ENCODE measurements at places on chromosomes 3 and 15.
A peak's percentile ranks its signal among the peaks of the same experiment; 100 is the strongest.

DNA sequence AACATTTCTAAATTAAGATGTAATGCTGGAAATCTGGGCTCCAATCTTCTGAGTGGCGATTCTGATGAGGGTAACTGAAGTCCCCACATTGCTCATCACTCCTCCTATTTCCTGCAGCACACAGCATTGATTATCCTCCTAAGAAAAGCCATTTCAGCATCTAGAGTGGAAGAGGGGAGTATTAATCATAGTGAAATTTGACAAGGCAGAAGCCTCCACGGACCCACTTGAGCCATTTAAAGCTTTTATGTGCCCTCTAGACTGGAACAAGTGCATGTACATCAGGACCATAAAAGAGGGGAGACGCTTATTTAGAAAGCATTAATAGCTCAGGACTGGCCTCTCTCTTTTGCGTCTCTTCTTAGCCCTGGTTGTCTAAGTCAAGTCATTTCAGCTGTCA lies 25.8 kb downstream of the AQP9 start:
- DNase-seq, result no peak

GRCh38 chr3:25751725-25752124 lies 31.5 kb downstream of the NGLY1 start:
- DNase-seq, result peak; percentile 17

- DNase-seq, result no peak
Measured at GRCh38 chr3:183159333-183159732, 3.2 kb downstream of the LAMP3 start.

DNA sequence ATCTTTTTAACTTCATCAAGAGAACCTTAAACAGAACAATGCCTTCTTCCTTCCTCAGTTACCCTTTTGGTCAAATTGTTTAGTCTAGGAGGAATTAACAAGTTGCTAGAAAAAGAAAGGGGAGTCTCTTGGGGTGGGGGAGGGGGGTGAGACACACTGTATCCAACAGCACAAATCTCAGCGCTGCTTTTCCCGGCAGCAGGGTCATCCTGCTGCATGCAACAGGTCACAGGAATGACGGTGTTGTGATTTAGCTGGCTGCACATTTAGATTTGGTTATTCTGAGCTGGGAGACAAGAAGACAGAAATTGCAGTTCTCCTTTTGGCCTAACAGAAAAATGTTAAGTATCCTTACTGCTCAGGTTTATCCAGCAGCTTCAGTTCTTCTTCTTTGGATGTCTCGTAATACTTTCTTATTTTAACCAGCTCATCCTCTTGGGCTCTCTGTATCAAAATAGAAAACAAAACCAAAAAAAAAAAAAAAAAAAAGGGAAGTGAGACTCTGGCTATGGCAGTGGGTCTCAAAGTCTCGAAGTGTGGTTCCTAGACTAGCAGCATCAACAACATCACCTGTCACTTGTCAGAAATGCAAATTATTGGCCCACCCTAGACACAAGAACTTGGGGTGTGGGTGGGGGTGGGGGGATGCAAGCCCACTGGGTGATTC lies 190.5 kb downstream of the GREM1 start:
- no peak for DNase-seq

GRCh38 chr15:41333026-41333562 lies 413 bp downstream of the NUSAP1 start:
- no peak for DNase-seq

DNA sequence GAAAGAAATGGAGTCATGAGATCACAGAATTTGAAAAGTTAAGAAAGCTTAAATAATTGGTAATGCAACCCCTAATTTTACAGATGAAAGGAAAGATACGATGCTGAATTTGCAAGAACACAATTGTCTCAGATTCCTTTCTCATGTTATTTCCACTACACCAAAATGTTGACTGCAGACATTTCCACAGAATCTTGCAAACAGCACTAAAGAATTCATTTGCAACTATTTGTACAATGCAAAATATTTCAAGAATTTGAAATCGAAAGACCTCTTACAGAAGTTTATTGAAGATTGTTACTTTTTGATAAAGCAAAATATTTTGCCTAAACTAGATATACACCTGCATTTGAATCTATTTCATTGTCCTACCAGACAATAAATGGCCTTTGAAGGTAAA lies 194.1 kb upstream of the KCNMB2 start:
- DNase-seq, result no peak

- no peak for DNase-seq
Measured at GRCh38 chr15:39434751-39435238, 146.1 kb upstream of the THBS1 start.

- DNase-seq, result no peak
Measured at GRCh38 chr3:42983927-42984326, 4.8 kb downstream of the GASK1A start.

DNA sequence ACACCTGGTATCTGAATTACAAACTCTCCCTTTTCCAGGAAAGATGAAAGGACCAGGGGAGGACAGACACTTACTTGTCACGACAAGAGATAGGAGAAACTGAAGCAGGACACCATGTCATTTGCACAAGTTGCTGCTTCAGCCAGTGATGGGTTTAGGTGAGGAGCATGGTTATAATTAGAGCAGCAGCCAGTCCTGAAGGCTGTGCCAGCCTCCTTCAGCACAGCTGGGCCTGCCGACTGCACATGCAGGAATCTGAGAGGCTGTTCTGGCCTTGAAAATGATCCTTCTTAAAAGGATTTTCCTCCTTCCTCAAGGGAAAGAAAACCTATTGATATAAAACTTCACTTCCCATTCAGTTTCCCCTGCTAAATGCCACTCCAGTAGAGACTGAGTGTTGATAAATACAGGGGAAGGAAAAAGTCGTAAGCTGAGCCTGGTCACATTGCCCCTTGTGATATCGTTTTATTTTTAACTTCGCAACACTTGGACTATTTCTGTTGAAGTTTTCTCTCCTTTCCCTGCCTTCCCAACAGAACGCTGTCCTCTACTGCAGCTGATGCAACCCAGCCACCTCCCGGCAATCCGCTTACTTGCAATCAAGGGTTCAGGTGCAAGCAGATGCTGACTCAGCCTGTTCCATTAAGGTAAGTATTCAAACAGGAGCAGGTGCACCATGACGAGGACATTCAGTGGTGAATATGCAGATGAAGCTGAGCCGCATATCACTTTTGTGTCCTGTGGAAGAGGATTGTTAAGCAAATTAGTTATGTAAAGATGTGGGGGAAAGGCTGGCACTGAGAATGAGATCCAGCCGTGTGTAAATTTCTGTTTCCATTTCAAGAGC lies at the start of gene FBXO40:
TSS of gene FBXO40 (plus strand) at position 524 of the 847 bp plus-strand sequence. CDS start 27,197 bp downstream, outside the sequence.
- DNase-seq, result no peak

GRCh38 chr15:33358306-33358705 lies 47.5 kb downstream of the RYR3 start:
- peak; percentile 63 for DNase-seq

DNA sequence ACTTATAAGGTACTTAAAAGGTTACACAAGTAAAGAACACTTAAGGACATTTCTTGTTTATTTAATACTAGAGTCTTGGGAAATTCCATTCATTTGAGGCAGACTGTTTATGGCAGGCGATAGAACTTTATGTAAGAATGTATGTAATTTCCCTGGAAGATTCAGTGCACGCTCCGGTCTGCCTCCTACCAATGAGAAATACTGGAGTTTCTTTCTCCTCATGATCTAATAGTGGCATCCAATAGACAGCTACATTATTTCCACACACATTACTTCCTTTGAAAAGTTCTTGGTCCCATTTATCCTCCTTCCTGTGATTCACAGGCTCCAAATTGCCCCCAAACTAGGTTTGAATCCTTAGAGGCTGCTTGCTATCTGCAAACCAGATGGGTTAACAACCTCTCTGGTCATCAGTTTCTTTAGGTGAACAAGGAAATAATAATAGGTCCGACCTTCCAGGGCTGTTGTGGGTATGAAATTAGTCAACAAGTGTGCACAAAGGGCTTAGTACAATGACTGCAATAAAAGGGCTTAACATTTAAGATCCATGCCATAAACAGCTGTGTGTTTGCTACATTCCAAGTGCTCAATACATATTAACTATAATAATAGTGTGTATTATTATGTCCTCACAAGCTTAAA lies 30.7 kb downstream of the EIF4E3 start:
- no peak for DNase-seq

DNA sequence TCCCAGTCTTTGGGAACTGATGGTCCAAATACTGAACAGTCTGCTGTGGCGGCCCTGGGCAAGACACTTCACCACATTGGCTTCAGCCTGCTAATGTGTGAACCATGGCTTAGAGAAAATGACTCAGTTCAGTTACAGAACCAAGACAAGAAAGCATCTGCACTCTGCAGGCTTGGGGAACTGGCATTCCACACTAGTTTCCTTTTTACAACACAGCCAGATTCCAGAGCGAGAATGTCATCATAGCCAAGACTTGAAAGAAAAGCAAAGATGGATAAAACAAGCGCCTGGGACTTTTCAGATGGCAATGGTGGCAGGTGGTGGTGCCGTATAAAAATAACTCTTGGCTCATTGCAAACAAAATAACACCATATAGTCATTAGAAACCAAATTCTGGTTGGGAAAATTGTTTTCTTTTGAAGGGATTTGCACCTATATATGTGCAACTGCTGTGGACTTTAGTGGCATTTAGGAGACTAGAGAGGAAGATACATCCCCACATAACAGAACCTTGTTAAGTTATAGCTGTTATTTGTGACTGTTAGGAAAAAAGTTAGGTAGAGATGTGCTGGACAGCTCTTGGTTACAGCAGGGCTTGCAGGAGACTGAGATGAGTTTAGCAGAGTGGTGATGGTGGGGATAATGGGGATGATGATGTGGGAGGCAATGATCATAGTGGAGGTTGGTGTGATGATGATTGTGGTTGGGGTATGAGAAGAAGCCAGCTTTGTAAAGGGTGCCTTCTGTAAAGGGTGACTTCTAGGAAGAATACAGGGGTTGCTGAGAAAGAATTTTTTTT lies 273.6 kb downstream of the THRB start:
- DNase-seq, result no peak

Data from neuronal stem cell (in vitro differentiated cells).